HFF-Myc (cell line): ENCODE measurements at places on chromosomes 5 and 9.
A peak's percentile ranks its signal among the peaks of the same experiment; 100 is the strongest.

GRCh38 chr9:4309806-4310205 lies 9.9 kb upstream of the GLIS3 start:
- DNase-seq = no peak

DNA sequence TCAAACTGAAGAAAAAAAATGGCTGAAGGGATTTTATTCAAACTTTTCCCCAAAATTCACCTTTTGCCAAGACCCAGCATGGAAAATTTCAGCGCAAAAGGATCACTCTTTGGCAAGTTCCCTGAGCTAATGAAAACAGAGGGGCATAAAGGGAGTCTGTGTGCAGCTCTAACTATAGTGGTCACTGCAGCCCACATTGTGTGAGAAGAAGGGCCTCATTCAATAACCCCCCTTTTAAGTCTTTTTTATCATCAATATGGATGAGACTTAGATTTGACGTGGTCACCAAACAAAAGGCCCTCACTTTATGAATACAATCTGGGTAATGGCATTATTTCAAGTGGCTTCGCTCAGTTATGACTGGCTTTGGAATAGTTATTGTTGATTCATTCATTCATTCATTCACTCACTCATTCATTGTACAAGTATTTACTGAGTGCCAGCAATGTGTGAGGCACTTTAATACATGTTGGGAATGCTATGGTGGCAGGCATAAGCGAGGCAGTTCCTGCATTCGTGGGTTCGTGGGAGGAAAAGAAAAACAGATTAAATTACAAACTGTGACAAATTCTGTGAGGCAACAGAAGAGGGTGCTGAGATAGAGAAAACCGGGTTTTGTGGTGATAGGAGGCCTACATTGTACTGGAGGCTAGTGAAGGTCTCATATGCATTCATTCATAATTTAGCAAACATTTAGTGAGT lies 145.7 kb upstream of the KLF4 start:
- no peak for DNase-seq

DNA sequence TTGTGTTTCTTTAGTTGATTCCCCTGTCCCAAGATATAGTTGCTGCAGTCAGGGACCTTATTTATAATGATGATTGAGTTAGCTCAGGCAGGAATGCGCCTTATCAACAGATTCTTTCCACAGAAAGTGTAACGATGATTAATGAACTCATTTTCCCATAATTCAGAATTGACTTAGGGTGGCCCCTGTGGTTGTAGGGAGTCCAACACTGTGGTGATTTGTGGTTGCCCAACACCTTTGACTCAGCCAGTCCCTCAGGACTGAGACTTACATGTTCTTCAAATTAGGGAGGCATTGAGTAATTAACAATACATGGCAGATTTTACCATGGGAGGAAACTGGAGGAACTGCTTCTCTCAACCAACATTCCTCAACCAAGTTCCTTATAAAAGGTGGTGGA lies 221.9 kb downstream of the GABRG2 start:
- DNase-seq = no peak

GRCh38 chr5:80255811-80256712 lies at the start of gene SERINC5:
Gene SERINC5, minus strand, starts transcription at chr5:80256048. Its CDS starts 126 bp downstream, at chr5:80255922.
- DNase-seq = no peak

GRCh38 chr5:109900461-109900860 lies 210.7 kb downstream of the MAN2A1 start:
- no peak for DNase-seq

DNA sequence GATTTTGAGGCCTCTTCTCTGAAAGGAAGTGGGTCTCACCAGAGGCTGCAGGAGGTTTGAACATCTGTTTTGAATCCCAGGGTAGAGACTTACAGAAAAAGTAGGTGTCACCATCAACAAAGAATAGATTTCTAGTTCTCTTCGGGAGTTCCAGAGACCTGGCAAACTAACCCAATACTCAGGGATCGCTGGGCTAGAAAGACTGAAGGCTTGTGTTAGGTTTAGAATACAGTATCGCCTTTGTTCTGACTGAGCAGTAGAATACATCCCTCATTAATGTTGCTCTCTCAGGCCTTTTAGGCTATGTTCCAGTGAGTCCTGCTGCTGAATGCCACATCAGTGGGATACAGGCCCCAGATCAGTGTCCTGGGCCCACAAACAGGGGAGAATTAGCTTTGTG lies 27.2 kb downstream of the RUSC2 start:
- DNase-seq = no peak

- DNase-seq = no peak
These were observed 58.5 kb downstream of the CNTRL start for GRCh38 chr9:121133104-121133816.

DNA sequence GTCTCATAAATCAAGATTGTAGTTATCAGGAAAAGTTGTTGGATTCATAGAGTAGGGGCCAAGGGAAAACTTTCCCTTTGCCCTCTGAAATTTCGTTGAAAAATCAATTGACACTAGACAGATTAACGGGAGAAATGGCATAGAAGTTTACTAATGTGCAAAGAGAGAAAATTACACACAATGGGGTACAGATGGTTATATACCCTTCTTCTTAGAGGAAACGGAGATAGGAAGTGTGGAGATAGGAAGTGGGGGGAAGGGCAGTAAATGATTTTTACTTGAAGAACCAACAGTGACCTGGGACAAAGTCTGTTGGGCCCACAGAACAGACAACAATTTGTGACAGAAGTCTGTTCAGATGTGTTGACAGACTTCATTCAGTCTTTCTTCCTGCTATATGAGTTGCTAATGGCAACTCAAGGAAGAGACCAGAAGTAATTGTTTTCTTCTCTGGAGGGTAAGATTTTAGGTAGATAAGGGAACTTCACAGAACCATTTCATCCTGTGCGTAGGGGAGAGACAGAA lies 177.9 kb downstream of the C9orf152 start:
- DNase-seq = no peak

DNA sequence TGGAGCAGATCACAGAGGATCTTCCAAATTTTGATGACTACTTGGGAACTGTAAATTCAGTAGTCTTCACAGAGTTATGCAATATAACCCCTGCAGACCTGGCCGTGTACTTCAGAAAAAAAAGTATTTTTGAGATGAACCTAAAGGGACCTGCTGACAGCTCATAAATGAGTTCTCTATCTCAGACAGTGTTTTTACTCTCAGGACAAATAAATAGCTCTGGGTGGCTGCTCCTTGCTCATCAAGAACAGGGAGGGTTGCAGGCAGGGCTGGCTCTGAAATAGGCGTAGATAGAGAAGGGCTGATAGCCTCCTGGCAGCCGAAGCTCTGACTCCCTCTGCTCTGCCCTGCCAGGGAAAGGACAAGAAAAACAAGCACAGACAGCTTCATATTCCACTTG lies 64.8 kb downstream of the PLAC8L1 start:
- no peak for DNase-seq

DNA sequence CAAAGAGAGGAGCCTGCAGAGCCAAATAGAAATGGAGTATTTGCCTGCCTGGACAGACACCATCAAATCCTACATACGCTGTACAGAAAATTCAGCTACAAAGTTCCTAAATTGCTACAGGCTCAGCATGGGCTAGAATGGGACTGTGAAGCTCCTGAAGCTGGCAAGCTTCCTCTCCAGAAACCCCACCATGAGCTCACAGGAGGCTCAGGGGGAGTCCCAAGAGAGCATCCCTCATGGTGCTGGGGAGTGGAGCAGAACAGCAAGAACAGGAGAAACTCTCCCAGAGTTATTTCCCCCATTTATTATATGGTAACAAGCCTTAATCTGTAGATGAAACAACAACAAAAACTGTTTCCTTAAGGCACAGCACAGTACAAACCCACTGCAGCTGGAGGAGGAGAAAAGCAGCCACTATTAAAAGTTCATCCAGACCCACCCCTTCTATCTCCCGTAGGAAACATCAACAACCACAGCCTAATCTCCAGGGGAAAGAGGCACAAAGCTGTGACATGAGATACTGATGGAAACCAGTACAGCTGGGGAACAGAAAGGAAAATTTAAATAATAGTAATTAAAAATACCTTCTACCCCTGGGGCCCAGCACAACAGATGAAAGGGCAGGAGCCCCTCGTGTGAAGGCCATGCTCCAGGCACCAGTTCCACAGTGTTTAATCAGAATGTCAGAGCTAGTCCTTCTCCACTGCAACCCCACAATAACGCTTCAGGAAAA lies 548.5 kb downstream of the MTRR start:
- no peak for DNase-seq

GRCh38 chr5:137822158-137822764 lies 45.4 kb upstream of the MYOT start:
- peak; percentile 4 for DNase-seq

DNA sequence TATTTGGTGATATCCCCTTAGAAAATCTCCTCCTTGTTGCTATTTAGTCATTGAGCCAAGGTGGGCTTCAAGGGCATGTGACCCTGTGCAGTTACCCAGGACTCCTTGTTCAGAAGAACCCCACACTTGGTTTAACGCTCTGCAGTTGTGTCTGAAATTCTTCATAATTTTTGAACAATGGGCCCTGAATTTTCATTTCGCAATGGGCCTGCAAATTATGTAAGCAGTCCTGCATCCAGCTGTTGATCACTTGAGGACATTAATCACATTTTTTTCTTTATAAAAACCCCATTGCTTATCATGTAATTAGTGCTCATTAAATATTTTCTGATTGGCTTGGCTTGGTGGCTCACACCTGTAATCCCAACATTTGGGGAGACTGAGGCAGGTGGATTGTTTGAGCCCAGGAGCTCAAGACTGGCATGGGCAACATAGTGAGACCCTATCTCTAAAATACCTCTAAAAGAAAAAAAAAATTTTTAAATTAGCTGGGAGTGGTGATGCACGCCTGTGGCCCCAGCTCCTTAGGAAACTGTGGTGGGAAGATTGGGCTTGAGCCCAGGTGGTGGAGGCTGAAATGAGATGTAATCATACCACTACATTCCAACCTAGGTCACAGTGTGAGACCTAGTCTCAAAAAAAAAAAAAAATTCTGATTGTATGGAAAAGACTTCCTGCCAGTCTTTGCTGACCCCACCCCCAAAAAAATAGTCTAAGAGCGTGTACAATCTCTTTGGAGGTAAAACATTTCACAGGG lies 194.2 kb upstream of the HAPLN1 start:
- DNase-seq = no peak

DNA sequence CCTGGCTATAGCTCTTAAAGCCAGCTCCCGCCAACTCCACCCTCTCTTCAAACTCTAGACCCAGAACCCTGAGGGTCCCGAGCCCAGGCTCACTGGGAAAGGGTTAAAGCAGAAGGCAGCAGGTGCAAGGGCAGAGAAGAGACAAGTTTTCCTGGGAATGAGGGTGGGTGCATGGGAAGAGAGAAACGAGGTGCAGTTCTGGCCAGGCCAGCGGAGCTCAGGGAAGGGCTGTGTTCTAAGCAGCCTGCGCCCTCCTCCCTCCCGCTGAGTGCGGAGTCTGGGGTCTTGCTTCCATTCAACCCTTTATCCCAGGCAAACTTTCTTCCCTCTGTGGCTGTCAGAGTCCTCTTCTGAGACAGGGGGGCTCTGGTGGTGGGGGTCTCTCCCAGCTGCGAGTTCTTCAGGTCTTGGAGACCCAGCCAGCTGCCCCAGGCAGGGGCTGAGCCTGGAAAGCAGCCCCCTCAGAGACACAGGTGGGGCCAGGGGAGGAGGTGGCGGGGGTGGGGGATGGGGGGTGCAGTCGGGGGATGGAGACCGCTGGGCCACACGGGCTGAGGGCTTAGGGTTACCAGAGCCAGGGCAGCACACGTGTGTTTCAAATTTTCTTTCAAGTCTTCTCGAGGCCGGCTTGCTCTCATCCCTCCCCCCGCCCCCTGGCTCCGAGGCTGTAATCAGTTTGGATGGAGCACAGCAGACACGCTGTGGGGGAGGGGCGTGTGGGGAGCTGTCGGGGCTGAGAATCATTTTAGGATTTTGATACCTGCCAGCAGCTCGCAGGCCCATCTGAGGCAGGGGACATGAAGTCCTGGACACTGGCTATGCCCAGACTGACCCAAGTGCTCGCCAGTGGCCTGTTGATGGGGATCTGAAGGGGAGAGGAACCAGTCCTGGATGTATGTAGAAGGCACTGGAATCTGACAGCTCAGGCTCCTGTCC lies 169.6 kb upstream of the SMIM23 start:
- DNase-seq = no peak

DNA sequence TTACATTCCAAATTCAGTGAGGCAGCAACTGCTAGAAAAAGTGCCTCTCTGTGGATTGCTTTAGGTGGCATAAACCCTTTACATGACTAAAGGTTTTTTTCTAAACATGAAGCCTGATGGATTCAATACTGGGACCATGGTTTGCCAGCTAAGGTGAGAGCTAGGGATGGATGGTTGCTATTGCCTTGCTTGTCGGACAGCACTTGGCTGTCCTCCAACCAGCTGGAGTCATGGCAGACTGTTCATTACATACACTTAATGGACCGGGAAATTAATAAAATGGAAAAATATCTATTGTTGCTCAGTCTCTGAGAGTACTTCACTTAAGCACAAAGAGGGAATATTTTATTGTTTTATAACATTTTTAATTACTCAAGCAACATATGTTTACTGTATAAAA lies 116.9 kb upstream of the TRPC7 start:
- DNase-seq = no peak

DNA sequence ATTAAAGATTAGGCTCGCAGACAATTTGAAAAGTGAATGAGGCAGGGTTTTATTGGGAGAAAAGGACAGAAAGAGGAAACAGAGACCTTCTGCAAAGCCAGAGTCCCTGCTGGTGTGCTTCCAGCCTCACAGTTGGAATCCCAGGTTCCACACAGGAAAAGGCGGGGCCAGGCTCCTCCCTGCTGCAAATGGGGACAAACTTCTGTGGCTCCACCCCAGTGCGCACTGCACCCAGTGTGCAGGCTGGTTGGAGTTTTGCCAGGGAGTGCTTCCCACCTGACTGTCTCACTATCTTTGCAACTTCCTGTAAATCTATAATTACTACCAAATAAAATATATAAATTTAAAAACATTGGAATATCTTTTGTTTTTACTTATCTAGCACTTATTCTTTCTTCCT lies 386.0 kb upstream of the GRIN3A start:
- no peak for DNase-seq

DNA sequence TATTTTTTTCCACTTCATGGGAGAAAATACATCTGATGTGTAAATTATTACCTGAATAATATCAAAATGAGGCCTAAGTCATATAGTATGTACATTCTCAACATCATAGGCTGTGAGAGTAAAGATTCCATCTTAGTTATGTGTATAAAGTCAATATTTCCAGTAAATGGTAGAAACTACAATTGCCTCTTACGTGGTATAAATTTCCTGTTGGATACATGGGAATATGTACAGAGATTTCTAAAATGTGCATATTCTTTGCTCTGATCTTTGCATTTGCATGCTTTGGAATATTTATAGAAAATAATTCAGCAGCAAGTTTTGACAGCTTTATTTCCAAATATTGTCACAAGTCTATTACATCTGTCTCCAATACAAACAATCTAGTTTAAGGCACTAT lies 78.8 kb downstream of the GABRB2 start:
- DNase-seq = no peak

- DNase-seq = no peak
These were observed 214.5 kb upstream of the CDH9 start for GRCh38 chr5:27252911-27253310.

GRCh38 chr9:133492061-133493021 lies 13.4 kb upstream of the SLC2A6 start:
- DNase-seq = no peak

- DNase-seq = no peak
These were observed 2.3 kb downstream of the KLF9 start for GRCh38 chr9:70411930-70412831.

GRCh38 chr9:134222018-134222573 lies 57.7 kb upstream of the RNU6ATAC start:
- DNase-seq = no peak

- DNase-seq = no peak
These were observed 16.0 kb upstream of the AFF4 start for GRCh38 chr5:132979367-132979940.

GRCh38 chr5:79843450-79844388 lies 147.3 kb downstream of the MTX3 start:
- no peak for DNase-seq

GRCh38 chr9:114777821-114778609 lies 27.8 kb downstream of the TNFSF15 start:
- DNase-seq = no peak
